Mucosa of gallbladder (tissue), 1 donor: ENCODE measurements at places on chromosomes 3 and 15.

- DNase-seq: no peak
These were observed 45.5 kb downstream of the HPS3 start for GRCh38 chr3:149174901-149175300.

DNA sequence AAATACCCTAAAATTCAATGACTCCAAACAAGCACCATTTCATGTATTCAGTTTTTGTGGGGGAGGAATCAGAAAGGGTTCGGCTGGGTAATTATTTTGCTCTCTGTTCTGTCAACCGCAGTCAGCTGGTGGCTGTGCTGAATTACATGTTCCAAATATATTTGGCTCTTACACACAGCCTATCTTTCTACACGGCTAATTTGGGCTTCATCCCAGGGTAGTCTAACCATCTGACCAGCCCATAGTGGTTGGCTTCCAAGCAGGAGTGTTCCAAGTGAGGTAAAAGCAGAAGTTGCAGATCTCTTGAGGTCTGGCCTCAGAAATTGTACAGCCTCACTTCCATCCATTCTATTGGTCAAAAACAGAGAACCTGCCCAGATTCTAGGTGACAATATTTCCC lies 760.8 kb upstream of the SEMA6D start:
- no peak for DNase-seq

GRCh38 chr15:89150762-89151664 lies 62.8 kb downstream of the ABHD2 start:
- DNase-seq: peak; percentile 40

DNA sequence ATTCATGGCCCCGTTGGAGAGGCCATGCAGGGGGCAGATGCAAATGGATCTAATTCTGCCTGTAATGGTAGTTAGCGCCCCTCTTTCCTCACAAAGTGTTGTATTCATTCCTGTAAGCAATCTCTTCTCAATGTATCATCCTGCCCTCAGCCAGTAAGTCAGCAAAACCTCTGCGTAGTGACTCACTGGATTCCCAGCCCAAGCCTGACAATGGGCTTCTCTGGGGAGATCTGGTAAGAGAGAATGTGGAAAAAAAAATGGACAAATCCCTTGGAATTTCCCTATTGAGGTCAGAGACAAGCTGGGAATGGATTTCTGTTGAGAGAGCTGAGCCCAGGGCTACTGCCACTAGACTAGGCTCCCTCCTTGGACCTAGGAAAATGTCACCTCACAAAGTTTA lies 25.4 kb downstream of the ADPGK start:
- DNase-seq: no peak

DNA sequence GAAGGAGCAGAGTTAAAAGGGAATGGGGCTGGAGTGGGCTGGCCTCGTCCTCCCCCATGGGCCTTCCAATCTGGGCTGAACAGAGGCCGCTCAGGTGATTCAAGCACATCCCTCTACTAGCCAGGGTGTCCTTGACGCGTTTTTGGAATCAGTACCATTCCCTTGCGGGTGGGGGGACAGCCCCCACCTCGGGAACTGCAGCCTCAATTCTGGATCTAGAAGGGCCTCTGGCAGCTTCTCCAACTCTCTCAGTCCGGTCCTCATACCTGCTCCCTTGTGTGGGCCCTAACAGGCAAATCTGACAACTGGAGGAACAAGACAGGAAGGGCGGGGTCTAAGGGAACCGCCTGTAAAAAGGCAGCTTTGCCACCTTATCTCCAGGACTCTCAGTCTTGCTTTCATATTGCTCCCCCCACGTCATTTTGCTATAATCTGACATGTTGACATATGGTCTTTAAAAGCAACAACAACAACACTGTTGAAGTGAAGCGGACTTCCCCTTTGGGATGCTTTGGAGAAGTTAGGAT lies 802 bp upstream of the CHRNB4 start:
- no peak for DNase-seq

GRCh38 chr3:126659915-126660886 lies 5.3 kb upstream of the TXNRD3 start:
- no peak for DNase-seq

DNA sequence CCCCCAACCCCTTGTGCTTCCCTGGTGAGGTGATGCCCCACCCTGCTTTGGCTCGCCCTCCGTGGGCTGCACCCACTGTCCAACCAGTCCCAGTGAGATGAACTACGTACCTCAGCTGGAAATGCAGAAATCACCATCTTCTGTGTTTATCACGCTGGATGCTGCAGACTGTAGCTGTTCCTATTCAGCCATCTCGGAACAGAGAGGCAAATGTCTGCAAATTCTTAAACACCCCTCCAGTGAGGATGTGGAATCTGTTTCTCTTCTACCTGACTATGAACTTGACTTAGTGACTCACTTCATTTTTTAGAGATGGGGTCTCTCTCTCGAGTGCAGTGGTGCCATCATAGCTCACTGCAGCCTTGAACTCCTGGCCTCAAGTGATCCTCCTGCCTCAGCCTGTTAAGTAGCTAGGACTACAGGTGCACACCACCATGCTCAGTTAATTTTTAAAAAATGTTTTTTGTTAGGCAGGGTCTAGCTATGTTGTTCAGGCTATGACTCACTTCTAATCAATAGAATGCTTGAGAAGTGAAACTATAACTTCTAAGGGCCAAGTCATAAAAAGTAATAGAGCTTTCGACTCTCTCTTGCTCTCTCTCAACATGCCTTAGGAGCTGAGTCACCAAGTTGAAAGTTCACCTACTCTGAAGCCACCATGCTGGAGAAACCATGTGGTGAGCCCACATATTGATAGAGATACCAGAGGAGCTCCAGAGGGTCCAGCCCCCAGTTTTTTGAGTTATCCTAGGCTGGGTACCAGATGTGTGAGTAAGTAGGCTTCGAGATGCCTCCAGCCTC lies 11.5 kb upstream of the PARP14 start:
- peak; percentile 42 for DNase-seq

DNA sequence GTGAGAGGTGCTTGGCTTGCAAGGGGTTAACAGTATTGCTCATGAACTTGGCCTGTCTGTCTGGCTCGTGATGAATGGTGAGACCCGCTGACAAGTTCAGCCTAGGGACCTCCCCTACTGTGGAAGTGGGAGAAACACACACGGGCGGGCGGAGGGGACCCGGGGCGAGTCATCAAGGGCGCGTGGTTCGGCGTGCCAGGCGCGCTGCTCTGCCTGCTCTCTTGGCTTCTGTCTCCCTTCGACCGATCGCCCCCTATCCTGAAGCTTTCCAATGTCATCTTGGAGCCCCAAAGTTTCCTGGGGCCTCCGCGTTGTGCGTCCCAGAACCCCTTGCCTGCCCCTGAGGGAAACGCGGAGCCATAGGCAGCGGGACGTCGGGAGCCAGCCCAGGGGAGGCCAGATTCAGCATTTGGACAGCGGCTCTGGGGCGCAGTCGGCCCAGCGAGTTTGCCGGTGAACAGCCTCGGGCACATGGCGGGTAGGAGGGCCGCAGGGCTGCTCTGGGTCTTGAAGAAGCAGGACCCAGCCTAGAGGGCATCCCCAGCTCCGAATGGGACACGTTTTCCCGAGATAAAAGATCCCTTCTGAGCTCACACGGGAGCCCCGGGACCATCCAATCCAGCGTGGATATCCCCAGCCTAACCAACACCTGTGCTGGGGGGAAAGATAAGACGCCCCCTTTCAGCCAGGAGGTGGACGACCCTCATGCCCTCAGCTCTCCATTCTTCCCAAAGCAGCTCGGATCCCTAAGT lies 27.0 kb upstream of the POLG start:
- peak; percentile 69 for DNase-seq

GRCh38 chr3:142881445-142882224 lies 7.2 kb downstream of the PCOLCE2 start:
- DNase-seq: no peak
